ENCODE measurements at places on chromosomes 3 and 15. TPM values are rescaled to one million over a fixed set of nuclear protein-coding genes. Genes with fewer than 3 reads are reported as not detected.
A peak's percentile ranks its signal among the peaks of the same experiment; 100 is the strongest.

DNA sequence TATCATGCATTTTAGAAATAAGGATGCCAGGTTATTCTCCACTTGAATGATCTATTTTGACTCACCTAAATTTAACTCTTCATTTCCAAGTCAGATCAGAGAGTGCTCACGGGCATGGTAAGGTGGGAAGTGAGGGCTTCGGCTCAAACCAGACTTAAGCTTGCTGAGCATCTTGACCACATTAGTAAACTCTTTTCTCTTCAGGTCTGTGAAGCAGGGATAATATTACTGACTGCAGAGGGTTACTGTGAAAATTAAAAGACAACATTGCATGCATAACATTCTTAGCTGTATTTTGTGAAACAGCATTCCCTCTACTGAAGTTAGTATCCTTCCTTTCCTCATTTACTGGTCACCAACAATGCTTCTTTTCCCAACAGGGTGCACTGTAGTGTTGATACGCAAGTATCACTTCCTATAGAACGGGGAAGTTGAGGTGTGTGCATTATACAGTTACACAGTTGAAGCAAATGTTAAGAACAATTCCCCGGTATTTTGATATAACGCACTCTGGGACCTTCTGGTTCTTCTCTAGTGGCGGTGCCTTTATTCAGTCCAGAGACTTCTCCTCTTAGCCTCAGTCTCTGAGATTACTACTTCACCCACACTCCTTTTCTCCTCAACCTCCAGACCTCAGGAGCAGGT is 74.1 kb upstream of the MNS1 start:
- H3K4me3 ChIP-seq = no peak overlapping the region
- DNase-seq = no peak
- H3K27me3 ChIP-seq = peaks cover 2% of the 10 kb centered on the region
- no peak overlapping the region for H3K27ac ChIP-seq

DNA sequence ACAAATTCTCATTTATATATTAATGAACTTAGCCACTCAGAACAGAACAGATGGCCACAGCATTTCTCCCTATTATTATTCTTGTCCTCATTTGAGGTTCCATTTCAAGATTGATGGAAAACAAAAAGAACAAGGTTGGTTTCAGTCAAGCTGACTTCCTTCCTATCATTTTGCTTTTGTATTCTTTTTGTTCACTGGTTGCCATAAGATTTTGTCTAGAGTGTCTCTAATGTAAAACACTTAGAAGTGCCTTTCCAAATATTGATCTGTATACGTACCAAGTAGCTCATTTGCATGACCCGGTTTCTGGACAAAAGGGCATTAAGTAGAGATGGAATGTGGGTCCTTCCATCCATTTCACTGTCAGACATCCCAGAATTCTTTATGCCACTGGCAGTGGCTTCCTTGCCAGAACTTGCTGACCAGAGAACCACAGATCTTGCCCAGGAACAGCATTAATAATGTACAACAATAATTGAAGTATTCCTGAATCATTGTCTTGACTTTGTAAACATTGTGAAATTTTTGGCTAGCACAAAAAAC is 63.8 kb downstream of the PEX5L start:
- no peak overlapping the region for H3K27ac ChIP-seq
- no peak for DNase-seq
- no peaks in the 10 kb centered on the region for H3K4me1 ChIP-seq
- H3K36me3 ChIP-seq = no peaks in the 10 kb centered on the region
- H3K27me3 ChIP-seq = no peaks in the 10 kb centered on the region

DNA sequence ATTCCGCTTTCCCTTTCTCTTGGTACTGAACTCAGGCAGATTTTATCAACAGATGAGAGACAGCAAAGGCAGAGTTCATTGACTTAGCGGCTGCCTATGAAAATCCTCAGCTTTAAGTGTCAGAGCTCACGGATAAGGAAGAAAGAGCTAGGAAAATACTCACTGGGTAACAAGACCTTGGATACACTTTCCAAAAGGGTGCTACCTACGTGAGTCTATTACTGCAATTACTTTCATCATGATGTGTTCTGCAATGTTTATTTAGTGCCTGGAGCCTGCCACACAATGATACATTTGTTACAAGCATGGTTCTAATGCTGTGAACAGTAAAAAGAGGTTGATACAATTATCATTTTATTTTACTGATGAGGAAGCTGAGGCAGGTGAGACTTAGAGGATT is 177.5 kb downstream of the GRM7 start:
- H3K27ac ChIP-seq = no peak overlapping the region
- no peaks in the 10 kb centered on the region for H3K27me3 ChIP-seq
- DNase-seq = no peak
- H3K36me3 ChIP-seq = no peaks in the 10 kb centered on the region

DNA sequence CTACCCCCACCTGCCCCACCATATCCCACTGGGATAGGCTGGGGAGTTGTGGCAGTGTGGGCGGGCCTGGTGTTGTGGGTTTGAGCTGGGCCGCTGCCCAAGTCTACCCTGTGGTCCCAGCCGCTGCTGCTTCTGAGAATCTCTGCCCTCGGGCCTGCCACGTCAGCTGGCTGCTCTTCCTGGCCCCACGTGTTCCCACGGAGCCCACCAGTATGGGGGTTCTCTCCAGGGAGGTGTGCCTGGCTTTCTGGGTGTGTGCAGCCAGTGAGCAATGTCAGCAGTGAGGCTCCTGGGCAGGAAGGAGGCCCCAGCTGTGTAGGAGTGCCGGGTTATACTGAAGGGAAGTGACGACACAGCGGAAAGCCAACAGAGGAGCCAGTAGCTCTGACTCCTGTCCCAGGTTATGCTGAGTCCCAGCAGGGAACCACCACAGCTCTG is 10.5 kb downstream of the GNAI2 start:
- H3K27me3 ChIP-seq = no peaks in the 10 kb centered on the region
- DNase-seq = peak; percentile 76
- H3K27ac ChIP-seq = peak overlapping the region; percentile 75
- H3K4me1 ChIP-seq = peaks cover 55% of the 10 kb centered on the region
- no peak overlapping the region for H3K4me3 ChIP-seq

DNA sequence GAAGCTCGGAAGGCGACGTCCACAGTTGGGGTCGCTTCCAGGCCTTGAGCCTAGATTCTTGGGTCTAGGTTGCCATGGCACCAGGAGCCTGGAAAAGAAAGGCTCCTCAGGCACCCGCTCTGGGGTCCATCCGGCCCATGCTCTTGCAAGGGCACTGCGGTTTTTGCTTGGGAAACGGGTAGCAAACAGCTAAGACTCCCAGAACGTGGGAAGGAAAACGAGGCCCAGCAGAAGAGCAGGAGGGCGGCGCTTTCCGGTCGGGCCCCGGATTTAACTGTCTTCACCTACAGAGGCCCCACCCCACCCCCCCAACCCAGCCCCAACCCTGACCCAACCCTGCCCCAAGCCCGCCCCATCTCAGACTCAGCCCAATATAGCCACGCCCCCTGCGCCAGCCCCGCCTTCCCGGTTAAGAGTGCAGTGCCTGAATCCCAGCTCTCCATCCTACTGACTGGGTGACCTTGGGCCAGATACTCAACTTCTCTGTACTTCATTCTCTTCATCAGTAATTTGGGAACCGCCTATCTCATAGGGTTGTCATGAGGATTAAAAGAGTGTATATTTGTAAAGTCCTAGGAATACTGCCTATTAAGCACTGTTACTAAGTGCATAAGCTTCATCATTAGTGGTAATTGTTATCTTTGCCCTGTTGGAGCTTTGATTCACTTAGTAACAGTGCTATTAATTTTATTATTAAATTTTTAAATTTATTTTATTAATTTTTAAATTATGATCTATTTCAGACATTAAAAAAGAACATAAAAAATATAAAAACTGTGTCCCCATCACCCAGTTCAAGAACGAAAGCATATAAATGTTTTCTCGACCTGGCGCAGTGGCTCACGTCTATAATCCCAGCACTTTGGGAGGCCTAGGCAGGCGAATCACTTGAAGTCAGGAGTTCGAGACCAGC is 28.4 kb upstream of the SMAD6 start:
- no peak overlapping the region for H3K4me3 ChIP-seq
- no peaks in the 10 kb centered on the region for H3K36me3 ChIP-seq
- no peak for DNase-seq
- H3K27ac ChIP-seq = no peak overlapping the region
- H3K27me3 ChIP-seq = no peaks in the 10 kb centered on the region

- H3K4me1 ChIP-seq = no peaks in the 10 kb centered on the region
- H3K4me3 ChIP-seq = no peak overlapping the region
- H3K27me3 ChIP-seq = no peaks in the 10 kb centered on the region
- H3K36me3 ChIP-seq = no peaks in the 10 kb centered on the region
- DNase-seq = no peak
These were observed 425.2 kb downstream of the SQOR start for GRCh38 chr15:46059921-46060594.

GRCh38 chr15:84983711-84984110 is 2.1 kb downstream of the PDE8A start:
- no peak overlapping the region for H3K4me3 ChIP-seq
- no peak for DNase-seq
- H3K36me3 ChIP-seq = no peaks in the 10 kb centered on the region

IL12A gene
- 72.5 TPM for total RNA-seq

CELF6 gene
- total RNA-seq = 0.17 TPM

BFSP2 gene
- not detected for total RNA-seq

MESP1 gene
- total RNA-seq = 1.3 TPM

MB21D2 gene
- 3.6 TPM for total RNA-seq

TMOD3 gene
- 30.6 TPM for total RNA-seq

PLSCR5 gene
- not detected for total RNA-seq

TXNRD3 gene
- total RNA-seq = 10.3 TPM

CCR1 gene
- 1.3 TPM for total RNA-seq

FEZF2 gene
- total RNA-seq = not detected

TNIK gene
- 39.3 TPM for total RNA-seq

LRRFIP2 gene
- 75.8 TPM for total RNA-seq

GOLGA8M gene
- total RNA-seq = 0.26 TPM

A4GNT gene
- not detected for total RNA-seq

CACNA2D2 gene
- total RNA-seq = under 0.01 TPM

CEMIP gene
- total RNA-seq = 324 TPM

CNTN4 gene
- 0.51 TPM for total RNA-seq

Measured in fibroblast of lung (primary cell).